Naive thymus-derived CD8-positive, alpha-beta T cell (primary cell): ENCODE measurements at places on chromosomes 1 and 21. TPM values are rescaled to one million over a fixed set of nuclear protein-coding genes. Genes with fewer than 3 reads are reported as not detected.

The FAM89A gene
- 8.7 TPM for total RNA-seq

- DNase-seq: no peak
Measured at GRCh38 chr1:115746021-115746690, 22.4 kb downstream of the CASQ2 start.

- no peak for DNase-seq
Measured at GRCh38 chr1:20439282-20439681, 46.7 kb downstream of the CAMK2N1 start.

DNA sequence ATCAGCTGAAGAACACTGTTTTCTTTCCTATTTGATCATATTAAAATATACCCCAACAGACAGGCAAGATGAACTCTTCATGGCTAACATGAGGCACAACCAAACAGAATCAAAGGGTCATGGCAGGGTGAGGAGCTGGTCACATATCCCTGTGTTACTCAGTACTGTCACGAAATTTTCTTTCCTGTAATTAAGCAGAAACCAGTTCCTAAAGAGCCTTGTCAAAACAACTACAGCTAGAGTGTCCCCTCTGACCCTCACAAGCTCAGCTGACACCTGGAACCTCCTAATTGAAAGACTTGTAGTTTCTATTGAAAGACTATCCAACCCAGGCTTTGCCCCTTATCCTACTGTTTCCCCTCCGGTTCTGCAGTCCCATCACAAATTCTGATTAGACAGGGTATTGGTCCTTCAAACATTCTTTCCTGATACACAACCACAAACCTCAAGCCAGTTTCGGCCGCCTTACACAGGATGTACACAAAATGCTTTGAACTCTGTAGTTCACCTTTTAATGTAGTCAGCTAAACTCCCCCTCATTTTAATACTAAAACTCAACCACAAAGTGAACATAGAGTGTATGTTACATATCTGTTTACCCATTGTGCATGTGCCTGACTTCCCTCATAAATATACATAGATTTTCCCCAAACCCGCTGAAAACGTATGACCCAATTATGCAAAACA lies 651.9 kb downstream of the MRPL39 start:
- DNase-seq: no peak

- no peak for DNase-seq
Measured at GRCh38 chr21:44862869-44863685, 10.4 kb downstream of the PTTG1IP start.

DNA sequence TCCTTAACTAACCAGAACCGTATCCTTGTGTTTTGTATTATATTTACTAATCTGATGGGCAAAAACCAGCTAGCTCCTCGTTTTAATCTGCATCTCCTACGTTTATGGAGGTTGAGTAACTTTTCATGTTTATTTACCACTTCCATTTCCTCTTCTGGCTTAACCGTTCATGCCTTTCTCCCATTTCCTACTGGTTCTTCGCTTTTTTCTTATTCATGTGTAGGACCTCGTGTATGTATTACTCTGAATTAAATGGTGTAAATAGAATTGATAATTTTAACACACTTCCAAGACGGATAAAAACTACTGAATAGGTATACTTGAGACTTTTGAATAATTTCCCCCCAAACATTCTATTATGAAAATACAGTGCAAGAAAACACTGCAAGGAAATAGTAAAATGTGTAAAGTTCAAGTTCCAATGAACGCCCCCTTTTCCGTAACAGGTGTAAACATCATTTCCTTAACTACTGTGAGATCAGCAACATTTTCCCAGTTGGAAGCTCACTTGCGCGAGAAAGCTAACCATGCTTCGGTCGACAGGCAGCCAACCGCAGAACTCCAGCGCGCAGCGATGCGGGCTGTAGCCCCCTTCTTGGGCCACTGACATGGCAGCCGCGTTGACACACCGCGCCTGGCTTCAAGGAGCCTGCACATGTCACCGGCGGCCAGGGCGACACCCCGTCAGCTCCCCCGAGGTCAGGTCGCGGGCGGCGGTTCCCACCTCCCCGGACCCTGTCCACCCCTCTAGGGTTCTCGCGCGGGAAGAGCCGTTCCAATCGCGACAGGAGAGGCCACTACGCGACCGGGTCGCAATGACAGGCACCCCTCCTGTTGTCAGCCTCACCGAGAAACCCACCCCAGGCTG lies 816 bp downstream of the EDEM3 start:
- DNase-seq: no peak
